ENCODE measurements at places on chromosomes 1 and 21.

DNA sequence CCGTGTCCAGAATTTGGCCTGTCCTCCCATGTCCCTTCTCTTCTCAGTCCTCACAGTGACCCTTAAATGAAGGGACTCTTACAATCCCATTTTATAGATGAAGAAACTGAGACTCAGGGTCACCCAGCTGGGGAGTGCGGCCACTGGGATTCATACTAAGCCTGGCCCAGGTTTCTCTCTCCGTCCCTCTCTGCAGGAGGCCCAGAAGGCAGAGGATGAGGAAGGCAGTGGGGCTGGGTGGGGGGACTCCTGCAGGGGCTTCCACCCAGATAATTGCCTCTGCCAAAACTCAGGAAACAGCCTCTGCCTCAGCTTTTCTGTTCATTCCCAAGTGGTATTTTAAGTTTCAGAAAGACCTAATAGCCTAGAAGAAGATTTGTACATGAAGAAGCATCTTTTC, 299.8 kb downstream of the MATN1 start:
- DNase-seq = no peak

DNA sequence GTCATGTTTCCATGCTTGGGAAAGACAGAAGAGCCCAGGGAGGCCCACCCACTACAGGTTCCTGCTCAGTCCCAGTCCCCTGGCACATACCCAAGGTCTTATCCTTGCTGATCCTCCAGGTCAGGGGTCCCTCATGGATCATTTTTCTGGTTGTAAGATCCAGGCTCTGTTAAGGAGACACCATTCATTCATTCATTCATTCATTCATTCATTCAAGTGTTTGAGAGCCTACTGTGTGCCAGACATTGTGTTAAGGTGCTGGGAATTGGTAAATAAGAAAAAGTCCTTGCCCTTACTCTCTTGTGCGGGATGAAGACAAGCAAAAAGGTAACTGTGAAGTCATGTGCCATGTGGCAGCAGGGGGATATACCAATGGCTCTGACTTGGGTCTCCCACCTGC, 23.8 kb downstream of the LRRC71 start:
- DNase-seq = no peak

DNA sequence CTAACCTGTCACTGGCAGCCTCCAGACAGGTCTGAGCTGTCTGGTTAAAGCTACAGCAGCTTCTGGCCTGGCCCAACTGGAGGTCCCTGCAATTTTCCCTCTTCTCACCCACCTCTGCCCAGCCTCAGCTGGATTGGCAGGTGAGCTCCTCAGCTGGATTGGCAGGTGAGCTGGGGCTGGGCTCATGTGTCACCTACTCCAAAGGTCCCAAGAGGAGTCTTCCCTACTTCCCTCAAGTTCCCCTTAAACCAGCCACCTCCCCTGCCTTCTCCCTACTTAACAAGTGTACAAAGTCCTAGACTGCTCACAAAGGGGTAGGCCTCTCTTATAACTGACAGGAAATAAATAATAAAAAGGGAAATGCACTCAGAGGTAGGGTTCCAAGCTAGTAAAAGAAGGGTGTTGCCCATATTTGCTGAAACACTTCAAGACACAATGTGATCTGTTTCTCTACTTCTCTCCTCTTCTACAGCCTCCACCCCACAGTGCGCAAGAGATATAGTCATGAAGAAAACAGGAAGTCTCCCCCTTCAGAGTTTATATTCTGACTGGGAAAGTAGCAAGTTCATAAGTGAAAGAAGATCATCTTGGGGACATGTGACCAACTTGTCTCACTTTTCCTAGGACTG, at the start of gene GPA33:
TSS of gene GPA33 (minus strand) at position 64 of the 629 bp plus-strand sequence. CDS start 90 bp downstream, outside the sequence.
- no peak for DNase-seq

- DNase-seq = no peak
Measured at GRCh38 chr1:72623299-72623708, 341.0 kb upstream of the NEGR1 start.

DNA sequence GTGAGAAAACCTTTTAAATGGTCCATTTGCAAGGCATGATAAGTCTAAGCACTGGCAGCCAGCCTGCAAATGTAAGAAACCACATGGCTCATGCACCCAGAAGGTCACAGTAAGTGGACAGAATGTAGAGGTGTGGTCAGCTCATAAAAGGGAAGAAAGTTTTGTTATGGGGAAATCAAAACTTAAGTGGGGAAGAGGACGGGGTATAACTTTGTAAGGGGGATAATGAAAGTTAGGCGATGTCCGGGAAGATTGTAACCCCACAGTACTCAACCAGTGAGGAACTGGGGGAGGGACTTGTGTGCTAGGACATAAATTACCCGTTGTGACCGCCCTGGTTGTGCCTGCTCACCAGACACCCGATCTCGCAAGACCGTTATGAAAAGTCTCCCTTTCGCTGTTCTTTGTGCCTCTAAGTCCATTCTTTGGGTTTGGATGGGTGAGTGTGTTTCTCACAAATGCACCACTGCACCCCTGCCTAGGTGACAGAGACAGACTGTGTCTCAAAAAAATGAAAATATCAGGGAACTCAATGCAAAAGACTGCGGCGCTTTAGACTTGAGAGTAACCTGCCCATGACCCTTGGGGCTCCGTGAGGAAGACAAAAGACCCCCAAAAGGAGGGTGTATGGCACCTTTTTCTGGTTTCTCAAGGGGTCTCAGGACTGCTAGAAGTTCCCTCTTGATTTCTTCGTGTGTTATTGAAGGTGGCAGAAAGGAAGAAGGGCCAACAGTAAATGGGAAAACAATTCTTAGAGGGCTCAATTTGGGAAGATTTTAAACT, 28.6 kb upstream of the ZNF496 start:
- no peak for DNase-seq

- DNase-seq = no peak
Measured at GRCh38 chr1:110230381-110231199, 20.5 kb downstream of the KCNC4 start.

DNA sequence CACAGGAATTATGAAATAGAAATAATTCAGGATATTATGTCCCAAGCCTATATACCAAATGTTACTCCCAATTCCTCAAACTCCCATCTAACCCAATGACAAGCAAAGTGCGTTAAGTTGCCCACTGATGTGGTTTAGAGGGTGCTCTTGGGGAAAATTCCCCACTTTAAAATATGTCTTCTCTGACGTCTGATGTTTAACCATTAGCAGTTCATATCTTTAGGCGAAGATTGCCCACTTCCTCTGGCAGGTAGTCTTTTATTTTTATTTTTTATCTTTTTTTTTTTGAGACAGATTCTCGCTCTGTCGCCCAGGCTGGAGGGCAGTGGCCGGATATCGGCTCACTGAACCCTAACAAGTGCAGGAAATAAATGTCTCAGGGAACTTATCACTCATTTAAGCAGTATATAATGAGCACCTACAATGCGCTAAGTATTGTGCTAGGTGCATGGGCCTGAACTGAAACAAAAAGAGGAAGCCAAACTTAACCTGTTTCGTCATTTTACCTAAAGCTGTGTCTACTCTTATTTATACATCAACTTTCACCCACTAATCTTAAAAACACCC, 1.3 kb upstream of the LYST start:
- DNase-seq = no peak

DNA sequence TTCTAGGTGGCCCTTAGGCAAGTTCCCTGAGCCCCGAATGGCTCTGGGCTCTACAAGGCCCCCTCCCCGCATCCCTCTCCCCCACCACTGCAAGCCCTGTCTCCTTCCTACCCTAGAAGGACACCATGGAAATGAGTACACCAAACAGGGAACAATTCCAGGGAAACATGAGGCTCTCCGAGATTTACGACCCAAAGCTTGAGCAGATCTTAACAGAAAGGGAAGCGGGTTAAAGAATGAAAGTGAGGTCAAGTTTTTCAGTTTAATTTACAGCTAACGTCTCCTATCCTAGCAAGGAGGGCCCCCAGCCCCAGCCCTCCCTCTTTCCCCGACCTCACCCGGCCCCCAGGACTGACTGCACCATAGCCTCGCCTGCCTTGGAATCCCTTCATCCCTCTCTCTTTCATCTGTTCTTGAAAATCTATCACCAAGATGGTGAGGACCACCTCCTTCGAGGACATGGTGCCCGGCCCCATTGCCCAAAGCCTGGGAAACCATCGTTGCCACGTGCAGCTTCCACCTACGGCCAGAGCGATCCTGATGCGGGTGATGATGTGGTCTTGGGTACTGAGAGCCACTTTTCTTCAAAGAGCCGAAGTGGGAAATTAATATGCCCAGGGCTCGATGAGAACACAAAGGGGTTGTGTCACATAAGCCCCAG, 30.5 kb downstream of the SIM2 start:
- no peak for DNase-seq

- no peak for DNase-seq
Measured at GRCh38 chr21:41775149-41775472, 8.3 kb upstream of the RIPK4 start.

GRCh38 chr1:2953688-2954285, 67.5 kb upstream of the ACTRT2 start:
- no peak for DNase-seq

GRCh38 chr1:66140072-66140471, 347.4 kb downstream of the PDE4B start:
- no peak for DNase-seq

GRCh38 chr21:33202464-33203363, 27.0 kb upstream of the IFNAR2 start:
- DNase-seq = no peak

DNA sequence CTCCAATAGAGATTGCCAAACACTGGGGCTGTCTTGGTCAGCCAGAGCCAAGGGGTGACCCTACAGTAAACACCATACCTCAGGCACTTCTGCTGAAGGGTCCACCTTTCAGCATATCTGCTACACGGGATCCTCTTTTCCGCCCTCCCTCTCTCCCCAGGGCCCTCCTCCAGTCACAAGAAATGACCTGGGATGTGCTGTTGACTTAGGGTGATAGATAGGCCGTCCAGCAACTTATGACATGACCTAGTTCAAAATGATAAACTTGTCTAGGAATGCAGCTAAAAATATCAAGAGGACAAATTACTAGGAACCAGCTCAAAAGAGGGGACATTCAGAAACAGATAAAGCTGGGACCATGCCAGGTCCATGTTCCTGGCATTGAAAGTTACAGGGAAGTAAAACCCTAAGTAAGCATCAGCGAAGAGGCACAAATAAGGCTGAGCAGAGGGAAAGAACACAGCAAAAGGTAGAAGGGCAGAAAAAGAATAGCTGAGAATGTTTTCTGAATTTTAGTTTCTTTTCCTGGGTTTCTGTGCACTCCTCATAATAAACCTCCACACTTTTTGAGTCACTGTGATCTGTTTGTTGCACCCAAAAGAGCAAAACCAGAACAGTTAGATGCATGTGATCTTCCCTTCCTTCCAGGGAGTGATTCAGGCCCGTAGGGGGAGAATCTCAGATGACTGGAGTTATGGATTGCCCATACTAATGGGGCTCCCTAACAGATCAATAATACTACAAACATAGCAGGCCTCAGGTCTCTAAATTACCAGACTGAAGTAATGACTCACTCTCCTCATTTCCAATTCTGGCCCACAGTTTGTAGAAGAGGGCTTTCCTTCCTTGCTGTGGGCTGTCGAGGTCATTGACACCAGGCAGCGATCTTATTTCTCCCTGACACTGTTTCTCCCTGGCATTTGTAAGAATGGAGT, 48.9 kb upstream of the F3 start:
- no peak for DNase-seq

GRCh38 chr1:198079432-198079951, 77.3 kb upstream of the NEK7 start:
- no peak for DNase-seq

DNA sequence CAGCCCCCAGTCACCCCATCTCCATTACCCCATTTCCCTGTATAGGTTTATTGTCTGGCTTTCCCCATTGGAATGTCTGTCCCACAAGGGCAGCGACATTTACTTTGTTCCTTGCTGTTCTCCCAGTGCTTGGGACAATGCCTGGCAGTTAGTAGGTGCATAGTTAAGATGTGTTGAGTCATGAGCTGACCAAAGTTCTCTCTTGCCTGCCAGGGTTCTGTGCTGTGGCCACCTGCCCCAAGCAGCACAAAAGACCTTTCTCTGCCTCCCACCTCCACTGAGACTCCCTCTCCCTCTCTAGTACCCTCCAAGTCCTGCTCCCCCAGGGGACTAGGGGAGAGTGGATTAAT, 40.0 kb downstream of the TMCO4 start:
- DNase-seq = no peak

GRCh38 chr1:172977296-172978017, 73.3 kb downstream of the TNFSF18 start:
- DNase-seq = no peak

DNA sequence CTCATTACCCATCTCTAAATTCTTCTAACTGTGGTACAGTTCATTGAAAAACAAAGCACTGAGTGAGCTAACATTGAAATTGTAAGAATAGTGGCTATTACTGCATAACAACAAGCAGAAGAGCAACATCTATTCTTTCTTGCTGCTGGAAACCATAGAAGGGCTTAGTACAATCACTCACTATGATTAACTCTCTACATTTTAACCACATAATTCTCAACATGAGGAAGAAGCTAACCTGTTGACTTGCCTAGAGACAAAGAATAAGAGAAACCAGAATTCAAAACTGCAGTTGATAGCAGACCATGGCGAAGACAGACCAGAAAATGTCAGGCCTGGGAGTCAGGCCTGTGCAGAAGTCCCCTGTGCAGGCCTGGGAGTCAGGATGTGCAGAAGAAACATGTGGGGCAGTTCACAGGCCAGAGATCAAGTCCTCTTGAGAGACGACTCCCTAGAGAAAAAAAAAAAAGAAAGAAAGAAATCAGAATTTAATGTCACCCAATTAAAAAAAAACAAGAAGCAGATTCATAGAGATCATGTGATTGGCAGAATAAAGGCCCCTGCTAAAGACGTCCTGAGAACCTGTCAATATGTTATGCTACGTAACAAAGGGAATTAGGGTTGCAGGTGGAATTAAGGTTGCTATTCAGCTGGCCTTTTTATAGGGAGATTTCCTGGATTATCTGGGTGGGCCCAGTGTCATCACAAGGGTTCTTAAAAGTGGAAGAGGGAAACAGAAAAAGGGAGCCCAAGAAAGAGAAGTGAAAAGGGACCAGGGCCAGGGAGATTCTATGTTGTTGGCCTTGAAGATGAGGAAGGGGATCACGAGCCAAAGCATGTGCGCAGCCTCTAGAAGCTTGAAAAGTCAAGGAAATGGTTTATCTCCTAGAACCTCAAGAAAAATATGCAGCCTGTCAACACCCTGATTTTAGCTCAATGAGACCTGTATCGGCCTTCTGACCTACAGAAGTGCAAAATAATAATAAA, 94.9 kb downstream of the MRPL39 start:
- no peak for DNase-seq

GRCh38 chr1:111101854-111102642, 37.8 kb downstream of the DRAM2 start:
- DNase-seq = no peak

DNA sequence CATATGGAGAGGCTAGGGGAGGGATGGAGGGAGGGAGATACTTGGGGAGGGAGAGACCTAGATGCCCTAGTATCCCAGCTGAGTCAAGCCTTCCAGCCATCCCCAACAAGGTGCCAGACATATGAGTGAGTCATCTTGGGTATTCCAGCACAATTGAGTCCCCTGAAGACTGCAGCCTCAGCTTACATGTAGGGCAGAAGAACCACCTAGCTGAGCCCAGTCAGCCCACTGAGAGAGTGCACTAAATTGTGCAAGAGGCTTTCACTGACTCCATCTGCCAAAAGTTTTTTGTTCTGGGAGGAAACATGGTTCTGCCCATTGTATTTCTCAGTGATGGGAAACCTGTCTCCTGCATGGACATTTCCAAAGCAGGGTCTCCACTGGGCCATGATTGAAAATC, 76.4 kb downstream of the FOXD2 start:
- no peak for DNase-seq

GRCh38 chr1:209692745-209693504, 11.7 kb upstream of the HSD11B1 start:
- DNase-seq = peak; percentile 56
